ENCODE measurements at places on chromosomes 4 and X.

GRCh38 chrX:100976211-100976610 lies 6.7 kb downstream of the ARL13A start:
- peak; percentile 7 for DNase-seq

DNA sequence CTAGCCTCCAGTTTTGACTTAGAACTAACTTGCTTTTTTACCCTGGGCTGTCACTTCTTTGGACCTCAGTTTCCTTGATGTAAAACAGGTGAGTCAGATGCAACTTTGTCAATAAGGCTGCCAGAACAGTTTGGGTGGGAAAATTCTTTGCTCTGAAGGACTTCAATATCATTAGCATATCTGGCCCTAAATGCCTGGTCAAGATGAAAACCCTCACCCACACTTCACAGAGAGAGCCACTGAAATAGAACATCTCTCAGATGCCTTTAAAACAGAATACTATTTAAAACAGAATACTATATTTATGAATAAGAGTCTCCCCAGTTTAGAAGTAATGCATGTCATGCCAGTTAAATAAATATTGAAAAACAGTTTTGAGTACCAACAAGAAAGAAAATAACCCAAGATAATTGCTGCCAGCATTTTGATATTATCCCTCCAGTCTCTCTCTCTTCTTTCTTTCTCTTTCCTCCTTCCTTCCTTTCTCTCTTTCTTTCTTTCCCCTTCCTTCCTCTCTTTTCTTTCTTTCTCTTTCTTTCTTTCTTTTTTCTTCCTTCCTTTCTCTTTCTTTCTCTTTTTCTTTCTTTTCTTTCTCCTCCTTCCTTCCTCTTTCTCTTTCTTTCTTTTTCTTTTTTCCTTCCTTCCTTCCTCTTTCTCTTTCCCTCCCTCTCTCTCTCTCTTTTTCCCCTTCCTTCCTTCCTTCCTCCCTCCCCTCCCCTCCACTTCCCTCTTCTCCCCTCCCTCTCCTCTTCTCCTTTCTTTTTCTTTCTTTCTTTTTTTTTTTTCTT lies 32.8 kb upstream of the SHISA3 start:
- no peak for DNase-seq

GRCh38 chr4:8362483-8362882 lies 78.0 kb downstream of the ACOX3 start:
- DNase-seq: no peak

GRCh38 chr4:145535202-145535601 lies 53.5 kb downstream of the SMAD1 start:
- DNase-seq: no peak

- DNase-seq: no peak
These were observed 9.5 kb upstream of the QRFPR start for GRCh38 chr4:121390335-121390734.

DNA sequence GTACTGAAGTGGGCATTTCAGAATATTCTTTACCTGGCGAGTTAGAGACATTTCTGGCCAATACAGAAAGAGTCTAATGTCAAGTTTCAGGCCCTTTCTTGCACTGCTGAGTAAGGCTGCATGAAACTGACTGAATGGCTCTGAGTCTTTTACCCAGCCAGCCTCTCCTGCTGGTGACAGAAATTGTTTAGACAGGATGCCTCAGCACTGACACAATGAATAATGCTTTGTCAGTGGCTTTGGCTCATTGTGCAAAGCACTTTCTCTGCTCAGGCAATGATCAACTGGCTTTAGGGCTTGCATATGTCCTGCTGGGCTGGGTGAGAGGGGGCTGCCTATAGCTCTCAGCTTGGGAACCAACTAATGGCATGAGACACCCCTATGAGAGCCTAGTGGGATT lies 45.5 kb downstream of the CLNK start:
- DNase-seq: no peak

GRCh38 chr4:16544869-16545268 lies 318.6 kb upstream of the TAPT1 start:
- DNase-seq: no peak

DNA sequence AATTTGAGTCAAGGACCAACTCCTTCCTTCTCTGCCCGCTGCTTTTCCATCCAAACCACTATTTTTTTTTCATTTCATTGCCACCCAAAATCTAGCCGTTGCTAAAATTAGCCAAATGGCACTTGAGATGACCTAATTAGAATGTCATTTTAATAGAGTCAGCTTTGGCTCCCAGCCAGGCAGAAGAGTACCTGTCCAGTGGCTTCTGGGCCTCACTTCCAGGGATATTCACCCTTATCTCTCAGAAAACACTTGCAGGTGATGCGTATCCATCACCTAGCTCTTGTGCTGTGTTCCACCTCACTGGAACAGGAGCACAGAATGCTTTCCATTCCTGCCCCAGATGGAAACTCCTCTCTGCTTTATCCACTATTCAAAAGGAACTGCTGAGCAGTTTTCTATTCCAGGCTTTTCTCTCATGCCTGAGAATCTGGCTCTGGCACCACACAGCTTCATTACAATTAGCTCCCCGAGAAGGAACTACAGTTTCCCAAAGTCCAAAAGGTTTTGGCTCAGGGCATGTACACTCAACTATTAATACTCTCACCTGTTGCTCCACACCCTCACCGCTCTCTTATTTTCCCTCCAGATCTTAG lies 18.5 kb downstream of the MAGEA9B start:
- DNase-seq: no peak

- DNase-seq: no peak
These were observed 2.9 kb upstream of the GRPR start for GRCh38 chrX:16120431-16120830.

DNA sequence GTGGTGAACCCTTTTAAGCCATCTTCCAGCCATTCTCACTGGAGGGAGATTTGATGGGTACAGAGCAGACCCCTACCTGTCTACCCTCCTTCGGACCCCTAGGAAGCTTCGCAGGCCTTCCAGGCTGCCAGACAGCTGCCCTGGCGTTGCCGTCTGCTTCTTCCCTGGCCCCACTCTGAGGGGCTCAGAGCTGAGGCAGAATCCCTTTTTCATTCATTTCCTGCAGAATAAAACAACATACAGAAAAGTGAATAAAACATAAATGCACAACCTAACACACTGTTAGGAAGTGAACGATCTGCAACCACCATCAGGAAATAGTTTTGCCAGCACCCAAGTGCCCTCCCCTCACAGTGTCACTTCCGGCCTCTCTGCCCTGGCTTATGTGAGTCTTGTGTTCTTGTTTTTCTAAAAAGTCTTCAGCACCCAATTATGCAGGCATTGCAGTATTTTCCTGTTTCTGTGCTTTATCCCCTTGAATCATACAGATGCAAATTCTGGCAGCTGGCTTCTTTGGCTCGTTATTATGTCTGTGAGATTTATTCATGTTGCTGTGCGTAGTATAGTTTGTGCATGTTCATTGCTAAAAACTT lies 5.6 kb upstream of the ADD1 start:
- peak; percentile 71 for DNase-seq

DNA sequence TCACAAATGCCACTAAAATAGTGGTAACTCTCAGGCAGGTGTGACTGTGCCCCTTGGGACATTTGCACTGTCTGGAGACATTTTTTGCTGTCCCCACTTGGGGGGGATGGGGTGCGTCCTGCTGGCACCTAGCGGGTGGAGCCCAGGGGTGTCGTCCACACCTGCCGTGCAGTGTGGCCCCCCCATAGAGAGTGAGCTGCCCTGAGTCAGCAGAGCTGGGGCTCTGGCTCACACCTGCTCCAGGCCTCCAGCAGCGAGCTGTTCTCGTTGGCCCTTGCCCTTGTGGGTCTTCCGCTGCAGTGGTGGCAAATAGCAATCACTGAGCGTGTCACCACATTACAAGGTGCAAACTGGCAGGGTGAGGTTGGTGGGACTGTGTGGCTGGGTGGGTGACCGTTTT lies 64.6 kb downstream of the CLDN34 start:
- DNase-seq: no peak

GRCh38 chr4:86619656-86620055 lies 25.5 kb downstream of the PTPN13 start:
- DNase-seq: no peak

DNA sequence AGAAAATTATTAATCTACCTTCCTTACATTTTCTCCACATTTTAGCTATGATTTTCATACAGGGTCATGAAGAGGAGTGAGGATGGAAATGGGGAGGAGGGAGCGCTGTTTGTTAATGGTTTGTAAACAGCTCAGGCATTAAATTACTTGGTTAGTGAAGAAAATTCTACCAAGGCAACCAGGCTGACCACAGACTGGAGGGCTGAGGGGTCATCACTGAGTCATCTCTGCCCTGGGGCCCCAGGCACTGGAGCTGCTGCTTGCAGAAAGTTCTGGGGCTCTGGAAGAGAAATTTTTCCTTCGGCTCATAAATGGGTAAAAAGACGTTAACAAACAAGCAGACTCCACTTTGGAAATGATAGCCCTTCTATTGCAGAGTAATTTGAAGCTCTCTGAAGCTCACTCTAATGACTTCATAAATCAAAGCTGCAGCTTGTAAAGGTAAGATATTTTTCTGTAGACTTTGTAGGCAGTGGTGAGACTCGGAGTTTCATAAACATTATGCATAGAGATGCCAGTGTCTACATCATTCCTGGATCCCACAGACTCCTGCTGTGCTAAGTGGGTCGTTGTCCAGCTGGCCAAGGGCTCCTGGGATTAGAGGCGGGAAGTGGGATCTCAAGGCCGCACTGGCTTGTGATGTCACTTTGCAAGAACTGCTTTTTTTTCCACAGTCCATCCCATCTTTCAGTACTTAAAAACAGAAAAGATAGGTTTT lies 159.6 kb downstream of the PTTG2 start:
- DNase-seq: peak; percentile 92

- peak; percentile 97 for DNase-seq
These were observed 88.3 kb downstream of the ZNF718 start for GRCh38 chr4:212438-213188.

GRCh38 chrX:108306086-108306485 lies 132.1 kb downstream of the COL4A6 start:
- DNase-seq: no peak

DNA sequence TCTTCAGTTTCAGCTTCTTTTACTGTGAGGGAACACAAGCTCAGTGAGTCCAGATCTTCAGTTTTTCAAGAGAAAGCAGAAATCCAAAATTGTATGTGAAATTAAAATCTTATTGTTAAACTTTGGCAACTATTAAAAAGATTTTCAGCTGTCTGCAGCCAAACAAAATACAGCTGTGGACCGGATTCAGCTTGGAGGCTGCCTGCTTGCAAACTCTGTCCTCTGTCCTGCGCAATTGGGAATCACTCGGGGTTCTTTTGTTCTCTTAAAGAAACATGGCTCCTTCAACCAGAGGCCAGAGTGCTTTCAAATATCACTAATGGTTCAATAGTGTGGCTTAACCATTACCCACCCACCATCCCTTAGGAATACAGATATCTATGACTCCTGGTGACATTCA lies 201.2 kb downstream of the CHIC2 start:
- no peak for DNase-seq

GRCh38 chrX:94633237-94633636 lies 959.2 kb downstream of the FAM133A start:
- no peak for DNase-seq

- peak; percentile 29 for DNase-seq
These were observed 54.4 kb downstream of the KLHL4 start for GRCh38 chrX:87571964-87572363.

- DNase-seq: no peak
These were observed 16.3 kb downstream of the SMS start for GRCh38 chrX:21956783-21957182.

- DNase-seq: no peak
These were observed 70.4 kb downstream of the DHRSX start for GRCh38 chrX:2430265-2430825.

GRCh38 chr4:80161413-80162058 lies 35.8 kb upstream of the PRDM8 start:
- no peak for DNase-seq

- peak; percentile 20 for DNase-seq
These were observed 39.2 kb upstream of the ARHGAP6 start for GRCh38 chrX:11704725-11705495.

DNA sequence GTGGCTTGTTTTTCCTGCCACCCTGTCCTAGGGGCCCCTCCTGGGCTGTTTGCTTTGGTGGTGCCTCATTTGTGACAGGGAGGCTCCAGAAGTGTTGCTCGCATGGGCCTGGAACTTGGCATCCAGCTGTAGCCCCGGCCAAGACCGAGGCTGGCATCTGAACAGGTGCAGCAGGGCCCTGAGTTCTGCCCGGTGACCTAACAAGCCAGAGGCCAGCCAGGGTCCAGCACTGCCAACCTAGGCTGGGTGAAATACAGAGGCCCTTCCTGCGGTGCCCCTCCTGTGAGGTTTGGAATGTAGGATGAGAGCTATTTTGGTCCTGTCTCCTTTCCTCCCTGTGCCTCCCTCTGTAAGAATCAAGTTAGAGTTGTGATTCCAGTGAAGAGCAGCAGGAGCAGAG lies 58.5 kb downstream of the STARD8 start:
- DNase-seq: no peak

GRCh38 chr4:17469931-17470674 lies 41.8 kb downstream of the QDPR start:
- DNase-seq: peak; percentile 11

- no peak for DNase-seq
These were observed 403.1 kb downstream of the MID1IP1 start for GRCh38 chrX:39204353-39204752.

DNA sequence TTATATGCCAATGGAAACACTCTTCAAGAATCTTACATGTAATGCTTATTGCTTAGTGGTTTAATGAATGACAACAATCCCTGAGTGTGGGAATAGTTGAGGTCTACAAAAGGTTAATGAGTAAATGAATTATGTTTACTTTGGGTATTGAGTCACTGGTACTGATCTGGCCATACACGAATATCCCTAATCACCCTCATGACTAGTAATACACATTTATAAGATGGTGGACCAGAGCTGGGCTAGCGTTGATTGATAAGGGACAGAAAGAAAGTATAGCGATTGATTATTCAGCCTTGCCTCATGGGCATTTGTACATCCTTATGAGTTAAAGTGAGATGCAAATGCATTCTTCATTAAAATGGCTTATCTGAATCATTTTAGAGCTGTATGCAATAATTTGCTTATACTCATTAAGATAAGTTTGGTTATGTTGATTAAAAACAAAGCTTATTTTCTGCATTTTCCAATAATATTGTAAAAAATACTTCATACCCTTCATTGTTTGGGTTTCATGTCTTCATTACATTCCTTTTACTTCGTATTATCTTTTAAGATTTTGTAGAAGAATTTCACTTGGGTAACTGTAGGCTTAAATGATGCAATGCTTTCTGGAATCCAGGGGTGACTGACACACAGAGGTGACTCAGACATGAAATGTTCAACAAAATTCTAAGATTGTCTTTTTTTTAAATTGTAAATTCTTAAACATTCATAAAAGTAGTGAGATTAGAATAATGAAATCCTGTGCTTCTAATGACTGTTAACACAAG lies 47.4 kb downstream of the FGF2 start:
- DNase-seq: peak; percentile 91

- no peak for DNase-seq
These were observed 104.0 kb upstream of the BMP2K start for GRCh38 chr4:78671903-78672815.

DNA sequence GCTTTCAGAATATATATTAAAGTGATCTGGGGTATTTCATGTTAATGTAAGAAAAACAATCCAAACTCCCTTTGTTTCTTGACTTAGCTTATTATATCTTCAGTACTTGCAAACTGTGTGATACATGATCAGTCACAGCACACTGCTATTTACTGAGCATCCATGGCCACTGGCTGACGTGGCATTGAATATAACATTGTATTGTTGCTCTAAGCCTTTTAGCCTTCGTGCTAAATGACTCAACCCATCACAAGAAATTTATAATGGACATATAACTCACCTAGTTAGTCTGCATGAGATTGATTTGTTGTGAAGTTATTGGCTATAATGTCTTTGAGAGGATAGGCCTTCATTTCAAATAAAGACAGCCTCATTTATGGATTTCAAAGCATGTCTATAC lies 642.6 kb downstream of the IL1RAPL1 start:
- peak; percentile 28 for DNase-seq

GRCh38 chr4:107131295-107131694 lies 95.2 kb upstream of the DKK2 start:
- peak; percentile 80 for DNase-seq

All from iris pigment epithelial cell (primary cell).